ENCODE measurements at places on chromosomes 6 and 20. TPM values are rescaled to one million over a fixed set of nuclear protein-coding genes. Genes with fewer than 3 reads are reported as not detected.

- no peaks in the 10 kb centered on the region for H3K36me3 ChIP-seq
- H3K27me3 ChIP-seq, result no peaks in the 10 kb centered on the region
- no peak for DNase-seq
- no peak overlapping the region for H3K4me3 ChIP-seq
- no peak overlapping the region for H3K27ac ChIP-seq
These were observed 37.1 kb upstream of the PROKR2 start for GRCh38 chr20:5353624-5354496.

DNA sequence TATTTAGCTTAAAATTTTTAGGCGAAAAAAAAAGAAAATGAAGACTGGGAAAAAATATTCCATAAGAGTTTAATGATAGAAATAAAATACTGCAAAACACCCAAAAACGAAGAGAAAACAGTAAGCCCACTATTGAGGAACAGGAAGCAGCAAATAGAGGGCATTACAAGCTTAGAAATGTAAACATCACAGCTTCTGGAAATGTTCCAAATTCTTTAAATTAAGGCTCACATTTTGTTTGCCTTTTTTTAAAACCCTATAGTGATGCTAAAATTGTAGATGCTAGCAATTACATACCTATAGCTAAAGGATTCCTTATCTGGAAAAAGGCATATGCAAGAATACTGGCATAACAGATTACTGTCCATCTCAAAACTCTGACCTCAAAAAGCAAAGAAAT lies 248.6 kb downstream of the KHDRBS2 start:
- 0 out of 2 replicates have a peak overlapping the region, but pooled peaks have one; percentile 0 for H3K4me3 ChIP-seq
- H3K4me1 ChIP-seq, result peaks cover 17% of the 10 kb centered on the region
- no peaks in the 10 kb centered on the region for H3K27me3 ChIP-seq
- H3K27ac ChIP-seq, result peak overlapping the region; percentile 92

DNA sequence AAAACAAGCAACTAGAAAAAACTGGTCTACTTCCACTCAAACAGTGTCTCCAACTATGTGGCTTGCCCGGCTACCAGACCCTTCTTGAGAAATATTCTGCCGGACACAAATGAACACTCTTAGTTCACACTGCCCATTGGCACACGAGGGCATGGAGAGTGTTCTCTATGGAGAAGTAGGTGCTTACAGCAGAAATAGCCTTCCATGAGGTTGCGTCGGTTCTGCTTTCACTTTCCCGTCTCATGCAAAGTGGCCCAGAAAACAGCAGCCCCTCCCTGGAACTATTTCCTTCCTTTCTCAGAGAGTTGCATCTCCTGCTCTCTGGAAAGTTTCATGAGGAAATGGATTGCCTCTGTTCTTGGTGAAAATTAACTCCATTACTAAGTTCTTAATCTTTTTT lies 9.5 kb upstream of the HLA-DOA start:
- peak; percentile 6 for DNase-seq
- no peak overlapping the region for H3K4me3 ChIP-seq
- H3K27me3 ChIP-seq, result no peaks in the 10 kb centered on the region
- no peaks in the 10 kb centered on the region for H3K36me3 ChIP-seq
- no peak overlapping the region for H3K27ac ChIP-seq
- 0 out of 2 replicates have a peak, but pooled peaks cover 2% of the 10 kb centered on the region for H3K4me1 ChIP-seq

LRRC73 gene
- 0.08 TPM for total RNA-seq

DNA sequence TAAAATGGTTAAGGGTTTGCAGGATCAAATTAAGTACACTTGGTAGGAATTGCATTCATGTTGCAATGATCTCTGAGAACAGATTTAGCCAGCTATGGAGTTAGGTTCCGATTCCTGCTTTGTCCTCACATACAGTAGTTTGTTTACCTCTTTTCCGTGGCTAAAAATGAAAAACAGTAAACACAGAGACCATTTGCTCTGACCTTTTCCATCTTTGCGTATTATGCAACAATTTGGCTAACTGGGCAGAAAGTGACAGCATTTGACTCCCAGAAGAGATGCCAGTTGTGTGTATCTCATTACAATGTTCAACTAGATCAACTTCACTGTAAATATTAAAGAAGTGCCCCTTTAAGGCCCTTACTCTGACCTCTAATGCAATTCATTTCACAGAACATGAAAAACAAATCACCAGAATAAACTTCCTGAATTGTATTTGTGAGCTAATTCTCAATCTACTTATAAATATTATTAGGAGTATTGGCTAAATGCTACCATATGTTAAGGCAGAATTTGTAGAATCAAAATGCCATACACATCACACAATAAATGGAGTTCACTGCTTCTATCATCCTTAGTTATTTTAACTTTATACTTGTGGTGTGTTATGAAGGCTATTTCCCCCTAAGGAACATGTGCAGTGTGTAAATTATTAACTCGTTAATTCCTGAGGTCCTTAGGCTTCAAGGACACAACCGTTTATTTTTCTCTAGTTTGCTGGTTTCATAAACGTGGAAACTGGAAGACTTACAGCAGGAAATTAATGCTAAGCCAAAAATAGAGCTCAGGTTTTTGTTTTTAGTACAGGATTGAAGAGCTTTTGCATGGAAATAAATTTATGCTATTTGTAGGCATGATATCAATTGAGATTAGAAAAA lies 380.7 kb upstream of the CITED2 start:
- DNase-seq, result no peak
- H3K27ac ChIP-seq, result no peak overlapping the region
- no peaks in the 10 kb centered on the region for H3K4me1 ChIP-seq
- no peaks in the 10 kb centered on the region for H3K36me3 ChIP-seq

DNA sequence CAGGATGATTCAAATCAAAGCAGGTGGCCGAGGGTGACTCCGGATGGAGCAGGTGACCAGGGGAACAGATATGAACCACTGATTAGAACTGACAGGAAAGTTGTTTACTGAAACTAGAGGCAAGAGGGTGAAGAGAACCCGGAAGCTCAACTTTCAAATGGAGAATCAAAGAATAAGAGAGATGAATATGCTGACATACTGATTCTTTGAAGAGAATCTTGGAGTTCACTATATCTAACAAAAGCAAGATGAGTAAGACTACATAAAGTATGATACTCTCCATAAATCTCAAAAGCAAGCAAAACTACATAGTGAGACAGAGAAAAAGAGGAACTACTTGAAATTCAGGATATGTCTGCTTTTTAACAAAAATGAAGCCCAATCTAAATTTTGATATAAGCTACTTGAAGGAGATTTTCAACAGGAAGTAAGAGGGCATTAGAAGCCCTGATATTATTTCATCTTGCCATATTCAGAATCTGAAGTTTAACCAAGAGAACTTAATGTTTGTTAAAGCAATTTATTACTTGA lies 4.0 kb upstream of the UBD start:
- H3K4me3 ChIP-seq, result no peak overlapping the region
- no peaks in the 10 kb centered on the region for H3K36me3 ChIP-seq
- no peaks in the 10 kb centered on the region for H3K27me3 ChIP-seq
- no peak overlapping the region for H3K27ac ChIP-seq
- peaks cover 14% of the 10 kb centered on the region for H3K4me1 ChIP-seq
- DNase-seq, result no peak

TENT5A gene
- total RNA-seq, result 5.5 TPM

DSE gene
- 41.5 TPM for total RNA-seq

GTSF1L gene
- total RNA-seq, result not detected

- peaks cover 92% of the 10 kb centered on the region for H3K27me3 ChIP-seq
- H3K4me1 ChIP-seq, result peaks cover 64% of the 10 kb centered on the region
- H3K36me3 ChIP-seq, result no peaks in the 10 kb centered on the region
- H3K27ac ChIP-seq, result no peak overlapping the region
These were observed 148.2 kb downstream of the TRIM27 start for GRCh38 chr6:28775405-28776129.

DNA sequence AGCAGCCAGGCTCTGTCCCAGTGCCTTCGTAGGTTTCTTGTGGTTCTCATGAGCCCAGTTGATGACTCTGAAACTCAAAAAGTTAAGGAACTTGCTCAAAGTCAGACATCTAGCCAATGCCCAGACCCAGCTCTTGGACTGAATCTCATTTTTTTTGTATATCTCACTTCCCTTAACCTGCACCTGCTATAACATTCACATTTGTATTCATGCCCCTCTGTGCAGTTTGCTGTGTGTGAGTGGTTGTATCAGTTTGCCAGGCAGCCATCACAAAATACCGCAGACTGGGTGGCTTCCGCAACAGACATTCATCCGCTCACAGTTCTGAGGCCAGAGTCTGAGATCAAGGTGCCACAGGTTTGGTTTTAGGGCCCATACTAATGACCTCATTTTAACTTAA lies 49.9 kb downstream of the IPCEF1 start:
- H3K27ac ChIP-seq, result no peak overlapping the region
- H3K4me3 ChIP-seq, result no peak overlapping the region
- H3K27me3 ChIP-seq, result no peaks in the 10 kb centered on the region
- no peak for DNase-seq

DNA sequence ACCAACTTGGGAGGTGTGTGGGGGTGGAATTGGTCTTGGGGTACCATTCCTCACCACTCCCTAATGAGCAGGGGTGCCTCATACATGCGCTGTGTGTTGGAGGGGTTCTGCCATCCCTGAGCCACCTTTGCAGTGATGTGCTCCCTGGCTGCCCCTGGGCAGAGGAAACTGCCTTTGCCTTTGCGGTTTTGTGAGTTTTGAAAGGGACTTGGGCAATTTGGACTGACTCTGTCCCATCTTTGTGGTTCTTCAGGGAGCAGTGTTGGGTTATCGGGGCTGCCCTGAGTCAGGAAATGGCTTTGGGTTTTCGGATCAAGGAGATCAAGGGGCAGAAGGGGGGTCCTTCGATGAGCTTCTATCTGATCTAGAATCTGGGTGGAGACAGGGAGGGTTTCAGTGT lies 3.9 kb upstream of the PHACTR3 start:
- H3K36me3 ChIP-seq, result no peaks in the 10 kb centered on the region
- no peak overlapping the region for H3K27ac ChIP-seq
- H3K27me3 ChIP-seq, result peaks cover 71% of the 10 kb centered on the region
- H3K4me3 ChIP-seq, result no peak overlapping the region
- H3K4me1 ChIP-seq, result no peaks in the 10 kb centered on the region
- no peak for DNase-seq

GPX5 gene
- not detected for total RNA-seq

DNA sequence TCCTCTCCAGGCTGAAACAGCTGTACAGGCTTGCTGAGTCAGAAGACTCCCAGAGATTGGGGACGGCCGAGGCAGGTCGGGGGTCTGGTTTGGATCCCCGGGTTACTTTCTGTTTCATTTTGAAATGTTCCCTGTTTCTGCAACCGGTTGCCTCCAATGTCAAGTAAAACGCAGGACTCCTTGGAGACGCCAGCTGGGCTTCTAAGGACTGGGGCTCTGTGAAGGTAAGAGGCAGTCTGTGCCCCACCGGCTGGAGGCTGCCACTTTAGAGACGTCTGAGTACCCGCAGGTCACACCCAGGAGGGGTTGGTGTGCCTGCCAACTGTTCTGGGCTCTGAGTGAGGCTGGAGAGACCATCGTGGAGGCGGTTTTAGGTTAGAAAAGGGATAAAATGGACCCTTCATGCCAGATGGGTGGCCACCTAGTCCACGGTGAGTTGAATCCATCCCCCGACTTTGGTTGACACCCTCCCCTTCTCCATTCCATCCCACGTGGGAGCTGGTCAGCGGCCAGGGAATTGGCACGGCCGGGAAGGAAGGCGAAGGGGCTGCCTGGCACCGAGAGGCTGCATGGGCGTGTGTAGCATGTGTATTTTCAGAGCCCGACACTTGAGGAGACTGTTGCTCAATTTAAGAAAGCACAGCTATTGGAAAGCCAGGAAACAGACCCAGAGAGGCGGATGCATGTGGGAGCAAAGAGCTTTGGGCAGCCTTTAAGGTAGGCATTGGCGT lies 240.9 kb downstream of the PHACTR1 start:
- peak; percentile 62 for DNase-seq
- H3K36me3 ChIP-seq, result no peaks in the 10 kb centered on the region
- peak overlapping the region; percentile 57 for H3K4me3 ChIP-seq
- H3K4me1 ChIP-seq, result peaks cover 30% of the 10 kb centered on the region
- peaks cover 68% of the 10 kb centered on the region for H3K27me3 ChIP-seq

SUN5 gene
- not detected for total RNA-seq

DNA sequence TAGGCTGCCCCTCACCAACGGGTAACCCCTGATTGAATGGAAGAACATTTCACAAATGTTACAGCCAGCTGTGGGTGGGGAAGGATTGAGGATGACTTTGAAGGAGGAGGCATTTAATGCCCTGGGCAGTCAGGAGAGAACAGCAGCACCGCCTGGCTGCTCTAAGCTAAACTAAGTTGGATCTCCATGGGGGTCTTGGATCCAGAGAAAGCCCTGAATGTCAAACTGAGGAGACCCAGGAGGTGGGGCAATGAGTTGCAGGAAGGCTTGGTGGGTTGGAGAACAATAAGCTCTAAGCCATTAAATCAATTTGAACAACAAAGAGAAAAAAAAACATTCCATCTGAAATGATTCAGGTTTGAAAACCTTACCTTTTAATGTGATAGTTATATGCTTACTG lies 35.4 kb downstream of the TMX4 start:
- H3K36me3 ChIP-seq, result no peaks in the 10 kb centered on the region
- H3K4me3 ChIP-seq, result no peak overlapping the region
- H3K27ac ChIP-seq, result no peak overlapping the region
- peaks cover 6% of the 10 kb centered on the region for H3K4me1 ChIP-seq
- no peaks in the 10 kb centered on the region for H3K27me3 ChIP-seq
- peak; percentile 91 for DNase-seq

- no peaks in the 10 kb centered on the region for H3K36me3 ChIP-seq
- H3K4me3 ChIP-seq, result no peak overlapping the region
- no peaks in the 10 kb centered on the region for H3K27me3 ChIP-seq
- DNase-seq, result no peak
- H3K4me1 ChIP-seq, result no peaks in the 10 kb centered on the region
These were observed 260.0 kb downstream of the FARS2 start for GRCh38 chr6:5521322-5521721.

- H3K4me3 ChIP-seq, result no peak overlapping the region
- no peak for DNase-seq
- H3K4me1 ChIP-seq, result peaks cover 9% of the 10 kb centered on the region
- no peaks in the 10 kb centered on the region for H3K27me3 ChIP-seq
These were observed 5.6 kb upstream of the BLOC1S5 start for GRCh38 chr6:8069631-8070284.

CAGE1 gene
- total RNA-seq, result 0.07 TPM

SLC17A2 gene
- not detected for total RNA-seq

DNA sequence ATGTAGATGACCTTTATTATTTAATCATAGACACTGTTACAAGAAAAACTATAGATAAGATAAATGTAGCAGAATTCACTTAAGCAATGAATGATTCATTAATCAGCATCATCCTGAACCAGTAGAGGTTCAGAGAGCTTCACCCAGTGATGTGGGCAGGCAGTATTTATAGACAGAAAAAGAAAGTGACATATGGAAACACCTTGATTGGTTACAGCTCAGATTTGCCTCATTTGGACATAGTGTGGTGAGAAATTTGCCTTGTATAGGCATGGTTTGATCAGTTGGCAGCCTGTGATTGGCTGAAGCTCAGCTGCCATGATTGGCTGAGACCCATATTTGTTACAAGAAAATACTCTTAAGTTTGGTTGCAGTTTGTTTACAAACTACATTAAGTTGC lies 4.6 kb downstream of the C6orf58 start:
- no peaks in the 10 kb centered on the region for H3K36me3 ChIP-seq
- H3K27me3 ChIP-seq, result no peaks in the 10 kb centered on the region
- no peak for DNase-seq
- no peak overlapping the region for H3K4me3 ChIP-seq

ANKRD66 gene
- total RNA-seq, result not detected

CST4 gene
- total RNA-seq, result not detected

- peak overlapping the region; percentile 99 for H3K4me3 ChIP-seq
- peak; percentile 63 for DNase-seq
- H3K27me3 ChIP-seq, result no peaks in the 10 kb centered on the region
These were observed 916 bp downstream of the TRIM27 start for GRCh38 chr6:28922821-28923317.

MDN1 gene
- 199 TPM for total RNA-seq

PDE7B gene
- total RNA-seq, result 0.07 TPM

GRCh38 chr20:44946271-44946852 lies 13.8 kb downstream of the TOMM34 start:
- H3K27me3 ChIP-seq, result no peaks in the 10 kb centered on the region
- no peak for DNase-seq

Measured in GM23338 (cell line).